ENCODE measurements at places on chromosomes 16 and 17.

GRCh38 chr17:73387746-73388577 is 76.2 kb upstream of the CDC42EP4 start:
- DNase-seq = no peak

- DNase-seq = no peak
Measured at GRCh38 chr16:67342616-67343015, 16.0 kb downstream of the LRRC36 start.

GRCh38 chr17:73291260-73291801 is 20.5 kb downstream of the CDC42EP4 start:
- DNase-seq = no peak

DNA sequence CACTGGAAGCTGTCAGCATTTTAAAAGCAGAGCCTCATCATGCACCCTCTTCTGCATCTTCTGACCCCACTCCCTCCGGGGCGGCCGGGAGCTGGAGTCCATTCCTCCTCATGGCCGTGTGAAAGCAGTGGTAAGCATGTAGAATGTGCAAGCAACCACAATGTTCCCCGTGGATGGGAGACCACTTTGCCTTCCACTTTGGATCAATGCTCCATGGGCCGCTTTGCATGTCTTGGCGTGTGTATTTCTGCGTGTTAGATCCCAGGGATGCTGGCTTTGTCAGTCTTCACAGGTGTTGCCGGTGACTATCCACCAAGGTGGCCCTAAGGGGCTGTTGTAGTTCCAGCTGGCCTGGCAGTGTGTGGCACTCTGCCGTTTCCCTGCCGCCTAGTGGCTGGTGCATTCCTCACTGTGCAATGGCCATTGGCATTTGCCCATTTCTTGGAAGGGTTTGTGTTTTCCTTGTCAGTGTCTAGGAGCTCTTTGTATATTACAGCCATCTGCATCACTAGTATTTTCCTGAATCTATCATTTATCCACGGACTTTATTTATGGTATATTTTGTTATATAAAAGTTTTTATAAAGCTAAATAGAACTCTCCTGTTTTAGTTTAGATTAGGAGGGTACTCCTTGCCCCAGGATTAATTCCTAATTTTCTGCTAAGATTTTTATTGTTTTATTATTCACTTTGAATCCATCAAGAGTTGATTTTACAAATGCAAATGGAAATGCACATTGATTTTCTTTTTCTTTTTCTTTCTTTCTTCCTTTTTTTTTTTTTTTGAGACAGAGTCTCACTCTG is 5.8 kb upstream of the ALDH3A1 start:
- no peak for DNase-seq

GRCh38 chr16:57920215-57920879 is 50.6 kb downstream of the CNGB1 start:
- no peak for DNase-seq

DNA sequence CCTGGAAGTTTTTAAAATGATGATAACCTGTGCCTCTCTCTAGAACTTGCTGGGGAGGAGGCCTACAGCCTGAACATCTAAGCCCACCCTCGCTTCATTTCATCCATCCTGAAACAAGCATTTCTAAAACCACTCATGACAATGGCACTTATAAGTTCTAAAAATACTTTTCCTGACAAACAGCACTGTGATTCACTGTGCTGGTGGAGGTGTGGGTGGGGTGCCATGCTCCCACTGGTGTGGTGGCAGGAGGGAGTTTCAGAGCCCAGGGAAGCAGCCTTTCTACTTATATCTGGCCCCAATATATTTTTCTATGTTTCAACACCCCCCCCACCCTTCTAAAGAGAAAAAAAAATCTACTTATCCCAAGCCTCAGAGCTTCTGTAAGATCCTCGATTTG is 52.6 kb downstream of the RAB11FIP4 start:
- no peak for DNase-seq

DNA sequence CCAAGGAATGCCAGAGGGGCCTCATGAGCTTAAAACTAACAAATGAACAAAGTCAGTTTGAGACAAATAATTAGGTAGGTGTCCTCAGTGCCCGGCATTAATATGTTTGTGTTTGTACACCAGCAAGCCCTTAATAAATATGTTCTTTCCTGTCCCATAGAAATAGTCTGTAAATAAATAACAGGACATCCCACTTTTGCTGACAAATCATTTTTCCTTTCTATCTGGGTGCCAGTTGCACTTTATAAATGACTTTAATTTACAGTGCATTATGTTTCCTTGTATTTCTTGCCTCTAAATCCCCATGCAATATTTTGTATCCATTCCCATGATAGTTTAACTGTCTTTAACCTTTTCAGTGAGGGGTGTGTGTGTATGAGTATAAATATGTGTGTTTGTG is 170.3 kb downstream of the CBLN1 start:
- no peak for DNase-seq

- DNase-seq = no peak
Measured at GRCh38 chr17:11467639-11468038, 130.6 kb upstream of the DNAH9 start.

DNA sequence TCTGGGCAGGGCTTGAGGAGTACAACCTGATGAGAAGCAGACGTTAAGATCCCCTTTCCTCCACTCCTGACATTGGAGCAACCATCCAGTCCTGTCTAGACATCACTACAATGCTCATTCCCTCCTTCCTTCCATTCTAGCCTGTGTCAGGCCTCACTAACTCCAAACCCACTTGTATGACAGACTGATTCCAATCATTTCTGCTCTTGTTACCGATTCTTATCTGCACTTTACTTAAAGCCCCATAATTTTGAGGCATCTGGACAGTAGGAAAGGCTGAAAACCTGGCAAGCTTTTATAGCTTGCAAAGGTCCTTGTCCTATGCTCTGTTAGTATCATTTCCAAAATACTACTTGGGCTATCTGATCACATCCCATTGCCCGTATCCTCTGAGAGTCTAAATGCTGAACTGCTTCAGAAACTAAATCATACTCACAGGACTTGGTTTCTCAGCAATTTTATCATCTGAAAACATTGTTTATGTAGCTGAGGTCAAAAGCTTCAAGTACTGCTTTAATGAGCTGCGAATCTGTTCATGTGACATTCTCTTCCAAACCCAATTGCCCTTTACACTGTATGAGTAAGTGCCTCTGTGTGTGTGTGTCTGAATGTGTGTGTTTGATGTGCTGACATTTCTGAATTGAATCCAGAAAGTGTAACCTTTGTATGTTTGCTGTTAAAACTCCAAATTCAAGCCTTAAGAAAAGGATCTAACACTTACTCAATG is 57.2 kb upstream of the CACNG3 start:
- no peak for DNase-seq

DNA sequence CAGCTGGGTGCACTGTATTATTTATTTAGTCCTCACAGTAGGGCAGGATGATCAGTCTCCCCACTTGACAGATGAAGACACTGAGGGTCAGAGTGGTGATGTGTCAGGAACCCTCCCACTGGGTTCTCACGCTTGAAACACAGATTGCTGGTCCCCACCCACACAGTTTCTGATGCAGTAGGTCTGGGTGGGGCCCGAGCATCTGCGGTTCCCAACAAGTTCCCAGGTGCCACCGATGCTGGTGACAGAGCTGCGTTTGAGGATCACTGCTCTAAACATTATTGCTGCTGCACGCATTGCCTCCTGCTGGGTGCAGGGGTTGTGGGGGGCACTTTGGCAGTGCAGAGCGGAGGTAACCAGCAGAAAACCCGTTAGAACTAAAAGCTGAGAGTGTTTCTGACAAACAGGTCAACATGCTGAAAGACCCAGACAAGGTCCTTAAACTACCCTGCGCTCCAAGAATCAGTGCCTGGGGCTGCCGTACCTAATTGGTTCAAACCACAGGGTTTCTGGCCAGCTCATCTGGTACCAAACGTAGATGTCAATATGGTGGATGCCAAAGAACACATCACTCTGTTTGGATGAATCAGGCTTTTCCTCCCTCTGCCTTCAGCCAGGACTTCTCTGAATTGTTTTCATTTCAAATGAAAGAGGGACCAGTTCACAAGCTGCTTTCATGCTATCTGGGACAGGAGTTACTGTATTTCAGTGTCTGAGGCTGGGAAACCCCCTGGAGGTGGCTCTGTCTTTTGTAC is 76.0 kb downstream of the ABCC1 start:
- peak; percentile 17 for DNase-seq

All from CD8-positive, alpha-beta memory T cell (primary cell).